IMR-90 (cell line): ENCODE measurements at places on chromosomes 2 and 18. TPM values are rescaled to one million over a fixed set of nuclear protein-coding genes. Genes with fewer than 3 reads are reported as not detected.

Gene TEX44
- total RNA-seq, result not detected in 2 replicates

Gene APCDD1
- total RNA-seq, result 0.83 and 1.1 TPM in 2 replicates

Gene DSC1
- total RNA-seq, result not detected in 2 replicates

Gene HAAO
- 0.18 TPM in 1 of 2 replicates, not detected in the other for total RNA-seq

Gene IL36B
- total RNA-seq, result not detected in 2 replicates

Gene HOXD1
- not detected in 2 replicates for total RNA-seq
